ENCODE measurements at places on chromosomes 1 and 21.

DNA sequence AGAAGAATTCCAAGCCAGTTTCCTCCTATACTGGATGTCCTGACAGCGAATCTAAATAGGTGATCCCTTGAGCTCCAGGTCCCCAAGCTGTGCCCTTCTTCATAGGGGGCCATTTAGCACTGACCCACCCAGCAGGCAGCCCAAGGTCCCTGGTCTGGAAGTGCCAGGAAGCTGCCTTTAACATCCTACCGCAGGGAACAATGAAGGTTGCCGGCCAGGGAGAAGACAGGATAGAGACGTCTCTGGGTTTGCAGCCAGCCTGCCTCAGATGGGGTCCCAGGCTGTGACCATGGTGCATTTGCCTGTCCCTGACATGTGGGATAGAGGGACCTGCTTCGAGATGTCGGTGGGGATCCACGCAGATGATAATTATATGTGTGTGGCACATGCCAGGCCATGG, 2.7 kb upstream of the RIPK4 start:
- DNase-seq: no peak

DNA sequence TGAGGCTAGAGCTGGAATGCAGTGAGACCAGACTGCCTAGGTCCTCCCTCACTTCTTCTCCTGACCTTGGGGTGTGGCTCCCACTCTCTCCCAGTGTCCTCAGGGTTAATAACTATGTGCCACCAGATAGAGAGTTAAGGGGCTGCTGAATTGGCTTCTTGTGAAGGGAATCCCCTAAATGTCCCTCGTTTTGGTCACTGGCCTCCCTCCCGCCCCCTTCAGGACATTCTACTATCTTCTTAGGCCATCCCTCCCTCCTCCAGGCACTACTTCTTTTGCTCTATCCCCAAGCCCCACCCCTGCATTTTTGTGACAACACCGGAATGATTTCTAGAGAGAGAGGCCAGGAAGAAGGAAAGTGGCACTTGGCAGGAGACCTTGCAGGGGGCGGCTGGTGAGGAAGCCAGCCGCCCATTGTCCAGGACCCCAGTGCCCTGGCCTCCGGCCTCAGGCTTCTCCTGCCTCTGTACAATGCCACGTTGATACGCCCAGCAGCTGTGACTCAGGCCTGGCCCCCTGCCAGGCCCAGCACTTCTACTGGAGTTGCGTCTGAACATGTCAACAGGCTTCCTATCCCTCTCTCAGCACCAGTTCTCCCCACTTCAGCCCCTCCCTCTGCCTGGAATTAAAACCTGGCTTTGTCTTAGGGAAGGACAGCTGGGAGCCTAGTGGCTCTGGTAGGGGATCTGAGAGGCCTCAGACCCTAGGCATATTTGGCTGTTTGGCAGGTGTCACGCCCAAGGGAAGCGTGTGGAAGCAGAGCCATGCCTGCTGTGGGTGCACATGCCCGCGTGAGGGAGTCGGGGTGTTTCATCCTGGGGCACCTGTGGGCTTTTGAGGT, 9.1 kb downstream of the LMNA start:
- DNase-seq: peak; percentile 52

- DNase-seq: no peak
Measured at GRCh38 chr1:206961668-206962067, 8.6 kb downstream of the FCAMR start.

- no peak for DNase-seq
Measured at GRCh38 chr1:30415171-30415940, 308.0 kb downstream of the MATN1 start.

DNA sequence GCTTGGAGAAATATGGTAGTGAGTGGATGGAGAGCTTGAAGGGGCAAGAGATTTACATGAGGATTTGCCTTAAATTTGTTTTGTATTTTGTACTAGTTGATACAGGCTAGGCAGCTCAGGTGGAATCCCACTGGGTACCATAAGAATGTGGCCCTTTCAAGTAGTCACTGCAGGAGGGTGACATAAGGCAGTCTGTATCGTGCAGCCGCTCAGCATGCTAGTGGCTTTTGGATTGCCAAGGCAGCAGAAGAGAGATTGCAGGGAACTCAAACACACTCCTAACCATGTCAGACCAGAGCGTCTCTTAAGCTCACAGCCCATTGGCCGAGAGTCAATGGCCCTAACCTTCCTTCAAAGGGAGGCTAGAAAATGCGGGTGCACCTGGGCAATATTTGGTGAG, 420.0 kb downstream of the ADGRL2 start:
- DNase-seq: no peak

DNA sequence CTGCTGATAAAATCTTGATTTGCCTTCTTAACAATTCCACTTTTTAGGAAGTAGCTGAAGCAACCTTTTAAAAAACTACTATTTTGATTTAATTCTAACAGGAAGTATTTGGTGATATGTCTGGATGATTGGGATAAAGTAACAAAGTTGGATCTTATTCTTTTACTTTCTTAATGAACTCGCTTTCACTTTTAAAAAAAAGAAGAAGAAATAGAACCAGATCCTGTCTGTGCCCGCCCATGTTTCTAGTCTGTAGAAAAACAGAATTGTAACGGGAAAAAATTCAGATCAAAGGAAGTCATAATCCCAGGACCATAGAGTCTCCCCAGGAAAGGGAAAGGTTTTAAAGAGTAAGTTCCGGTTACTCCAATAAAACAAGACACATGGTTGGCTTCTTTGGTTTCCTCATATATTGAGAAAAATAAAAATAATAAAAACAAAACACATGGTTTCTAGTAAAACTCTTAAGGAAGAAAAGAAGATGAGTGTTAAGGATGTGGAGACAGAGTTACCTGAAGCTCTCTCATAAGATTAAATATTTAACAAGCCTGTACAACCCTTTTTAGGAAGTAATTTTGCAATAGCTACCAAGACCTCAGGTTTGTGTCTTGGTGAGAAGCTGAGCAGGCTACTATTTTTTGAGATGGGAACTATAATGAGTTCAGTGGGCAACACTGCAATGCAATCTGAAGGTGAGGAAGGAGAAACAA, 4.9 kb downstream of the CD48 start:
- DNase-seq: no peak

DNA sequence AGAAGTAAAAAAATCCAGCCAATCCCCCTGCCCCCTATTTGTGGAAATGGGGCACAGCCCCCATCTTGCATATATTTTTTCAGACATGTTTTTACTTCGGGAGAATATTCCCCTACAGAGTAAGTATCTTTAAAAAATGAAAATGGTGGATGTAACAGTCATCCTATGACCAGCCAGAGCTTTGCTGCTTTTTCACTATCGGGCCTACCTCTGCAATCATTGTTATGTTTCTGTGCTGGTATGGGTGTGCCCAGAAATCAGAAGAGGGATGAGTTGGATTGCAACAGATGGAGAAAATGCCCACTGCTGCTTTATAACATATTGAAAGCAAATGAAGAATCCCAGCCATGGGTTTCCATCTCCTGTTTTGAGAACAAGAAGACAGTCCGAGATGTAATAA, 2.9 kb downstream of the CD247 start:
- no peak for DNase-seq

GRCh38 chr1:206631085-206631509, 4.2 kb upstream of the DYRK3 start:
- no peak for DNase-seq

DNA sequence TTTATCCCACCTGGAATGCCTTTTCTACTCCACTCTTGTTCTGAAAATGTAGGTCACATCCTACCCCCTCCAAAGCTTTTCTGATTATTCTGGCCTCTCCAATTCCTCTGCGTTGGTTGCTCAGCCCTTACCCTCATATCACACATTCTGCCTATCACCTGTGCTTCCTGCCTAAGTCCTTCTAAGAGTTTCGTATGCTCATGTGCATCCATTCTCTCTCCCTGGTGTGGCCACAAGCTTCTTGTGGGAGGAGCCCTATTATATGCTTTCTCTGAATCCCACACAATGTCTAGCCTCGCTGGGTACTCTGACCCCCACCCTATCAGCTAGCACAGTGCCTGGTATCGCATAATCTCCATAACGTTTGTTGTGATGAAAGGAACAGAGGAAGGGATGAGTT, 54.2 kb downstream of the CD58 start:
- no peak for DNase-seq

DNA sequence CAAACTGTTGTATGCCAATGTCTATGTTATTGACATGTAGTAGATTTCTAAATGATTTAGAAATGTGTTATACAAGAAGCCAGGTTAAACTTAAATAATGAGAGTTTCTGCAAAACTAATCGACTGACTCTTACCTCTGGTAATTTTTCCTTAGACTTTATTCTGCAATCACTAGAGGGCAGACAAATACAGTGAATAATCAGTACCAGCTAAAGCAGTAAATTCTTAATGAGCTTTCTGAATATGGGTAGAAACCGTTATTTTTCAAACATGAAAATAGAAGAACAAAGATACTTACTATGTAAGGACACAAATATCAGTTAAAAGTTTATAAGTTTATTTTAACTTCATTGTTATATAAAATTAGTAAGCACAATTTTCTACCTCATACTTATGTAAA, 97.9 kb upstream of the RGS1 start:
- DNase-seq: no peak

DNA sequence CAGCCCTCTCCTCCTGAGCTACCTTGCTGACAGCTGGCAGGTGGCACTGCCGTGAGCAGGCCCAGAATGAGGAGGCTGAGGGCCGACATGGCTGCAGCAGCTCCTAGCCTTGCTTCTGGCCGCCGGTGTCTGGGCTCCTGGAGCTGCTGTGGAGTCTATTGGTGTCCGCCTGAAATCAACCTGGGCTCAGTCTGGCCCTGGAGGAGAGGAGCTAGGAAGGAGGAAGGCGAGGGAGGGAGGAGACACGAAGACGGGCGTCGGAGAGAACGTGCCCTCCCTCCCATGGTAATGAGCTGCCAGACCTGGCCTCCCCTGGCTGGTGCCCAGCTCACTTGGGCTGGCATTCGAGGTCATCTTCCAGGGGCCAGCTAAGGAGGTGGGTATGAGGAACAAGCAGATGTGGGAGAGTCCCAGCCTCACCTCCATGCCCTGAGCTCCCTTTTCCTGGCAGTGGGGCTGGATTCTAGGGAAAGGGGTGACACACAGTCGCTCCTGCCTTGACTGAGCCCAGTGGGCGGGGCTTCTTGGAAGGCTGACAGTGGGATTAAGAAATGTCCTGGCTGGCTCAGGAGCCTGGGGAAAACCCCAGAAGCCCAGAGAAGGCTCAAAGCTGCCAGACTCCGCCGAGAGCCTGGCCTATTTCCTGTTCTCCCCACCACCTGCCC, at the start of gene PDZK1IP1:
Gene PDZK1IP1, minus strand, starts transcription at position 193 of the 665 bp plus-strand sequence. Its CDS starts 104 bp downstream, at position 89.
- no peak for DNase-seq

- no peak for DNase-seq
Measured at GRCh38 chr1:38135625-38136414, 89.2 kb upstream of the POU3F1 start.

- no peak for DNase-seq
Measured at GRCh38 chr21:31566064-31566463, 93.4 kb upstream of the SOD1 start.

DNA sequence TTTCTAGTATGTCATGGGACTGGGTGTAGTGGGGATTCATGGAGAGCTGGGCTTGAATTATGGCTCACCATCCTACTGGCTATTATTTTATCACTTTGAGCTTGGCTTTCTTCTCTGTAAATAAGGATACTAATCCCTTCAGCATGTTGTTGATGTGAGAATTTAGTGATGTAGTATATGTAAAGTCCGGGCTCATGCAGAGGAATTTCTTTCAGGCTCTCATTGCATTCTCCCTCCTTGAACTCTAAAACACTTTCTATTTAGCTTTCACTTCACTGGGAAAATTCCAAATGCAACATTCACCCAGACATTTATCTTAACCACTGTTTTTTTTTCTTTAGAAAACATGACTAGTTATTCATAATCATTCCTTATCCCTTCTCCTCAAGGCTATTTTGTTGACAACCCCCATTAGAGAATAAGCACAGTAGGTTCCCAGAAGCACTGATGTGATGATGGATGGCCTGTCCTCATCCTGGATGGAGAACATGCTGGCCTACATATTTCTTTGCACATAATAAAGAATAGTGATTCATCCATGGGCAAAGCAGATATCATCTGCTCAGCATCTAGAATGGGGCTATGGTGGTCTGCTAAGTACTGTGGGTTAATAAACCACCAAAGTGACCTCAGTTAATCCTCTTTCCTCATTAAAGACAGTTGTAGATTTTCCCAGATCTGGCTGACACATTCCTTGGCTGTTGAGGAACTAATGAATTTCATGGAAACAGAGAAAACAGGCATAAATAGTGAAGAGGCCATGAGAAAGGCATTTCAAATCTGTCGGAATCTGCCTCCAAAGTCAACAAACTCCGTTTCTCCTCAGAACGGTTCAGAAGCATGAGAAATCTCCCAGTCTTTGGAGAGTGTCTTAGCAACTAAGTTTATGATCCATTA, 68.0 kb upstream of the CYP2J2 start:
- DNase-seq: no peak

DNA sequence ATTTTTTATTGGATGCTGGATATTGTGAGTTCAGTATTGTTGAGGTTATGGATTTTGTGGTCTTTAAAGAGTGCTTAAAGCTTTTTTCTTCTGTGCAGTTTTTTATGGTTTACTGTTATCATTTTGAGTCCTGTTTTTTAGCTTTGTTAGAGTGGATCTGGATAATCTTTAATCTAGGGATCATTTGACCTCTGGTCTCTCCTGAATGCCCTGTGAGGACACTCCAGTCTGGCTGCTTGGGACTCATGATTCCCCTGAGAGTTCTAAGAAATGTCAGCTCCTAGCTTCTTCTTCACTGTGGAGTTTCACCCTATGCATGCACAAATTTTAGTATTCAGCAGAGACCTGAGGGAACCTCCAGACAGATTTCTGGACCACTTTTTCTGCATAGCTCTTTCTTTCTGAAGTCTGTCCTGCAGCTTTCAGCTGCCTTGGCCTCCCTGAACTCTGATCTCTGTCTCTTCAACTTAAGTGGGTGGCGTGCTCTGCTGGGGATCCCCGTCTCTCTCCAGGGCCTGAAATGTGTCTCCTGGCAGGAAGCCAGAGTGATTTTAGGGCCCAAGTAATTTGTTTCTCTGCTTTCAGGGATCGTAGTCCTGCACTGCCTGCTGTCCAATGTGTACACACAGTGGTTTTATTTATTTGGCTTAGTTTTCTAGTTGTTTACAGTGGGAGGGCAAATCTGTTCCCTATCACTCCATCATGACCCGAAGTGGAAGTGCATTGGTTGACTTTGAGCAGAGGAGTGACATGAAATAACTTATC, 14.7 kb downstream of the PEX14 start:
- no peak for DNase-seq

DNA sequence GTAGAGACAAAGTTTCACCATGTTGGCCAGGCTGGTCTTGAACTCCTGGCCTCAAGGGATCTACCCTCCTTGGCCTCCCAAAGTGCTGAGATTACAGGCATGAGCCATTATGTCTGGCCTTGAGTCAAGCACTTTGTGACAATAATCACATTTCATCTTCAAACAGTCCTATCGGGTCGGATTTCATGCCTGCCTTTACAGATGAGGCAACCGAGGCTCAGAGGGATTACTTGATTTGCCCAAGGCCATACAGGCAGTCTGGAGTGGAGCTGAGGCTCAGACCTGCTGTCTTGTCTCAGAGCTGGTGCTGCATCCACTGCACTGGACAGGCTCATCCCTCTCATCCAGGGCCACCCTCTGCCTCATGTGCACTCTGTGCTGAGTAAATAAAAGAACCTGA, 26.6 kb downstream of the FAM151A start:
- no peak for DNase-seq

- DNase-seq: no peak
Measured at GRCh38 chr1:220755309-220755708, 7.2 kb downstream of the MTARC2 start.

Data from stimulated activated CD4-positive, alpha-beta T cell treated with anti-CD3 and anti-CD28 coated beads, Interleukin-2, amount 100 ng/mL, for 4 hours (primary cell).